Lower lobe of right lung (tissue), 2 donors: ENCODE measurements at places on chromosomes 2 and 18. TPM values are rescaled to one million over a fixed set of nuclear protein-coding genes. Genes with fewer than 3 reads are reported as not detected.
A peak's percentile ranks its signal among the peaks of the same experiment; 100 is the strongest.

GRCh38 chr2:126792993-126793392 lies 105.7 kb upstream of the TEX51 start:
- no peak for DNase-seq

- DNase-seq: no peak
Measured at GRCh38 chr2:62933398-62933917, 117.2 kb upstream of the OTX1 start.

GRCh38 chr2:26521054-26521912 lies 43.4 kb upstream of the OTOF start:
- no peak for DNase-seq

- no peak for DNase-seq
Measured at GRCh38 chr2:134189009-134189720, 64.7 kb upstream of the MGAT5 start.

GRCh38 chr2:100422320-100423055 lies 5.0 kb upstream of the CHST10 start:
- no peak for DNase-seq

FLACC1 gene
- total RNA-seq: 6.8 TPM

SEPTIN10 gene
- 86.9 TPM for total RNA-seq

CD8A gene
- 5.5 TPM for total RNA-seq

GRCh38 chr18:10973567-10974203 lies 175.7 kb downstream of the PIEZO2 start:
- DNase-seq: no peak

GRCh38 chr2:27573452-27573851 lies 9.4 kb upstream of the ZNF512 start:
- no peak for DNase-seq

GRCh38 chr2:197559681-197560080 lies 43.8 kb downstream of the MOB4 start:
- no peak for DNase-seq

RRM2 gene
- 8.4 TPM for total RNA-seq

DSG4 gene
- total RNA-seq: not detected

DNA sequence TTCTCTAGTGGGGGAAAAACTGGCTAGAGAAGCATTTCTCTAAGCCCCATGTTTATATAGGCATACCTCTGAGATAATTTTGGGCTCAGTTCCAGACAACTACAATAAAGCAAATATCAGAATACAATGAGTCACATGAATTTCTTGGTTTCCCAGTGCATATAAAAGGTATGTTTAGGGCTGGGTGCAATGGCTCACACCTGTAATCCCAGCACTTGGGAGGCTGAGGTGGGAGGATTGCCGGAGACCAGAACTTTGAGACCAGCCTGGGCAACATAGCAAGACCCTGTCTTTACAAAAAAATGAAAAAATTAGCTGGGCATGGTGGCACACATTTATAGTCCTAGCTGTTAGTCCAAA lies 22.2 kb downstream of the TSN start:
- no peak for DNase-seq

NEU2 gene
- total RNA-seq: not detected

DNA sequence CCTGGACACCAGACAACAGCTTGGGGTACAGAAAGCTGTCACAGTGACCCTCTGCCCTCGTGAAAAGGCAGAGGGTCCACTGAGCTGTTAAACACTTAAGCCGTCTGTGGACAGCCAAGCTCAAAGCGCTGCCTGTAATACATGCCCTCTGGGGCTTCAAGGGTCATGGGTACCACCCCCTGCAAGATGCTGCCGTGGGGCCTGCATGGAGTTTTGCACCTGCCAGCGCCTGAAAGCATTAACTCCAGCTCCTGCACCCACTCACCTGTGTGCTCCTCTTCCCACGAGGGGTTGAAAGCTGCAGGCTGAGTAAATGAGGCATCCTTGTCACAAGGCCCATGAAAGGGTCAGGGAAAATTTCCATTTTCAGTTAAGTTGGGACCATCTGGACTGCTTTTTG lies 70.6 kb upstream of the PHLPP1 start:
- no peak for DNase-seq

ASAP2 gene
- total RNA-seq: 24.3 TPM

CDH2 gene
- 0.68 TPM for total RNA-seq

DNA sequence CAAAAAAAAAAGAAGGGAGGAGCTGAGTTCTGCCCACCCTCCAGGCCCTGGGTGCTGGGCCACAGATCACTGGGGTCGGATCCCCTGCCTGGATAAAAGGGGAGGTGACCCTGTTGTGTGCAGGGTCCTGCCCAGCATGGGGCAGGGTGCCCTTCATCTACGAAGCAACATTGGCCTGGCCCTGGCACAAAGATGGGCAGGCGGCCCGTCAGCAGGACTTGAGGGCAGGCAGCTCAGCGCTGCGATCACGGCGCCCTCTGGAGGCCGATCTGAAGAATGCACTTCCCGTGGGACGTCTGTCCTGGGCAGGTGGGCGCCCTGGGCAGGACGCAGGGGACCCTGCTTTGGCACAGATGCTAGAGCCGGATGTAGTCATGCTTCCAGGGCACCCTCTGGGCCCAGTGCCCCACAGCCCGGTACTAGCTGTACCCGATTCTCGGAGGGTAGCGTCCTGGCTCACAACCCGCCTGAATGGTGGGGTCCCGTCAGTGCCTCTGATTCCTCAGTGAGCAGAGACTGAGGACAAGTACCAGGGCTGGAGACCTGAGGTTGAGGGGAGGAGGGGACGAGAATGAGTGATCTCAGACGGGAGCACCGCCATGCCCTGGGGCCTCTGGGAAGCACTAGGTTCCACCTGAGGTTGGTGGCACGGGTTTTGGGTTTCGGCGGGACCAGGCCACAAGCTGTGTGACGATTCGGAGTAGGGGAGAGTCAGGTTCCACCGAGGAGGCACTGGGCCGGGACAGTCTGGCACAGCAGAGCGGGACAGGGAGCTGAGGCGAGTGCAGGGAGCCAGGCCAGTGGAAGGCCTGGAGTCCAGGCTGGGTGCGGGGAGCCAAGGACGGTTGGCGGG lies 18.0 kb downstream of the ARID5A start:
- peak; percentile 85 for DNase-seq

DNA sequence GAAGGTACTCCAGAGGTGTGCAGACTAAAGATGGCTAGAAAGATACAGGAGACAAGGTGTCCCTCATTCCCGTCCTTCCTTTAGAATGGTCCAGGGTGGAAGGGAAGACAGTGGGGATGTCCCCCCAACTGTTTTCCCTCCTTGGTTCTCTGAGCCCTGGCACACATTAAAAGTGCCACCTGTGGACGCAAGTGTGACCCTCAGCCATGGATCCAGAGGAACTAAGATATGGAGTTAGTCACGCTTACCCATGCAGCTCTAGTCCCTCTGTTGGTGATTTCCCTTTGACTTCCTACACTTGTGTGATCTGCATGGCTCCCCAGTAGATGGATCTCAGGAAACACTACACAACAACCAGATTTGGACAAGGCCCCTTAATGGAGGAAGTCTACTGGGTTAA lies 113.1 kb upstream of the SRD5A2 start:
- no peak for DNase-seq

DNA sequence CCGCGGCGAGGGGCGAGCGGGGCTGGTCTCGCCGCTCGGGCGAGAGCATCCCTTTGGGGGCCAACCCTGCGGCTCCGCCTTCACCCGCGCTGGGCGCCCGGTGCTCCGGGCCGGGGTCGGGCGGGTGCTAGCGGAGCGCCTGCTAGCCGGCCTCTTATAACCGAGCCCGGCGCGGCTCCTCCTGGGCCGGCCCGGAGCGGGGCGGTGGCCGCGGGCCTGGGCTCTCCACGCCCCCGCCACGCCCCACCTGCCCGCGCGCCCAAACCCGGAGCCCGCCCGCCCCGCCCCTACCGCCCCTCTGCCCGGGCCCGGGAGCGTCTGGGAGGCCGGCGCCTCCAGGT lies at the start of gene FOXI3:
FOXI3 (minus strand) TSS at position 129 of the 341 bp plus-strand sequence. CDS start 158 bp downstream, outside the sequence.
- no peak for DNase-seq

POTEI gene
- 0.24 TPM for total RNA-seq

- peak; percentile 29 for DNase-seq
Measured at GRCh38 chr2:241891315-241891987, 21.9 kb downstream of the RTP5 start.

- no peak for DNase-seq
Measured at GRCh38 chr2:85776672-85777071, 22.9 kb downstream of the ATOH8 start.

- DNase-seq: no peak
Measured at GRCh38 chr2:69618362-69618761, 25.2 kb downstream of the AAK1 start.

DIPK1C gene
- not detected for total RNA-seq

CD302 gene
- total RNA-seq: 100 TPM

DNA sequence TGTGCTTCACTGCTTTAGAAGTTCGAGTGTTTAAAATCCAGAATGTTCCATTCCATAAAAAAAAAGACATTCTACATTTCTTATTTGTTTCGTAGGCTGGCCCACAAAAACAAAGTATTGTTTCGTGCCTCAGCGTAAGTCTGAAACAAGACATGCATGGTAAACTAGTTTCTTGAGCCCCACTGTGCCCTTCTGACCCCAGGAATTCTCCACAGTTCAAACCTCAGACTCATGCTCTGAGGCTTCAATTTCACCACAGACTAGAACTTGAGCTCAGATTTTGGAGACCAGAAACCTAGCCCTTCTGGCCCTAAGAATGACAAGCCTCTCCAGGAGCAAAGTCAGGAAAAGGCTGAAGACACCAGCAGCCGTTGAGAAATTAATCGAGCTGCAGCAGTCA lies 151.5 kb downstream of the SLC8A1 start:
- DNase-seq: no peak

CBLN2 gene
- not detected for total RNA-seq

GRCh38 chr2:45973426-45973825 lies 322.0 kb downstream of the PRKCE start:
- DNase-seq: no peak
